Right ventricle myocardium superior (tissue), 1 donor: ENCODE measurements at places on chromosomes 16 and 17.

- no peak for DNase-seq
Measured at GRCh38 chr16:30805056-30805369, 18.0 kb upstream of the ZNF629 start.

GRCh38 chr17:79434215-79434614 is 176.6 kb downstream of the RBFOX3 start:
- no peak for DNase-seq

- DNase-seq, result no peak
Measured at GRCh38 chr17:68972119-68972704, 17.0 kb upstream of the ABCA8 start.

DNA sequence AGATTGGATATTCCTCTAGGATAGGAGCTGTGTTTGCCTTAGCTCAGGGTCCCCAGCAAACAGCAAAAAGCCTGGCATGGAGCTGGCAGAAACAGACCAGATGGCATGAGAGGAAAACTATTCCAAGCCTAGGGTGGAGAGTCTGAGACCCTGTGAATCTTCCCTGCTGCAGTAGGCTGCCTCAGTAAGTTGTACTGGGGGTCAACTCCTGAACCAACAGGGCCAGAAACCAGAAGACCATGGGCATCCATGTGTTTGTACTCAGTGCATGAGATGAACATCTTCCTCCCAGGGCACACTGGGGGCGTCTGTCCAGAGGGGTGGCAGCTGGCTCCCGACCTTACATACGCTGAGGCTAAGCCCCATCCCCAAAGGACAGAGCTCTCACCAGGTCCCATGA is 214.4 kb downstream of the C16orf78 start:
- DNase-seq, result no peak

DNA sequence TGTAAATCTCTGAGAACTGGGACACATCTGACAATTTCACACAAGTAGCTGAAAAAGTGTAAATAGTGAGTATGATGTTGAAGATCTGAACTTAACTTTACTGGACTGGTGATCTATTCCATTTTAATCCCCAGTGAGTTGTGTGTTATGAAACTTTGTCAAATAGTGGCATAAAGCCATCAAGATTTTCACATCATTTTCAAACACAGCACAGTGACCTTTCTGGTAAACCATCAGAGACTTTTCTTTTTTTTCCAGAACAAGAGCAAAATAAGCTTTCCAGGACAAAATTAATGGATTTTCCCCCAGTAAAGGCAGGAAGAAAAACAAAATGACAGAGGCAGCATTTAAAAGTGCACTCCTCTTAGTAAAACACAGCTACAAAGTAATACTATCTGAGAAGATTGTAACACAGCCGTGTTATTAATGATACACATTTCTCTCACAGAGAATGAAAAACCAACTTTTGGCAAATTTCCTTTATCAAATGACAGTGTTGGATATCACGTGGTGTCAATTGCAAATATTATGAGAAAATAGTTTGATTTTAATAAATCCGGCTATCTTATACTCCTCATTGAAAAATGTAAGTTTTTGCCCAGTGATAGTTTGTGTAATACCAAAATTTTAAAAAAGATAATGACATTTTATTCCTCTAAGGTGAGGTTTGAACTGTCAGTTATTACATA is 16.8 kb upstream of the COL1A1 start:
- no peak for DNase-seq

- DNase-seq, result no peak
Measured at GRCh38 chr16:28166394-28167208, 45.2 kb downstream of the XPO6 start.

- DNase-seq, result no peak
Measured at GRCh38 chr17:8793649-8794048, 5.5 kb downstream of the MFSD6L start.

DNA sequence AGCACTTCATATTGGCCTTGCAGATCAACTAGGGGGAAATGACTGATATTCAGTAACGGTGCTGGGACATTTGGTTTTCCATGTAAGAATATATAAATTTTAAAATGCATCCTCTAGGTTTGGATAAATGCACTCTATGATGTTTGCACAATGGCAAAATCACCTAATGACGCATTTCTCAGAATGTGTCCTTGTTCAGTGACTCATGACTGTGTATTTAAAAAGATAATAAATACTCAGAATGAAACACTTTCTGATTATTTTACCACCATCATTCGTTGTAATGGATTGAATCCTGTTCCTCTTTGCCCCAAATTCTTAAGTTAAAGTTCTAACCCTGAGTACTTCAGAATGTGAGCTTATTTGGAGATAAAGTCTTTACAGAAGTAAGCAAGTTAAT is 17.2 kb upstream of the ADGRG1 start:
- no peak for DNase-seq

DNA sequence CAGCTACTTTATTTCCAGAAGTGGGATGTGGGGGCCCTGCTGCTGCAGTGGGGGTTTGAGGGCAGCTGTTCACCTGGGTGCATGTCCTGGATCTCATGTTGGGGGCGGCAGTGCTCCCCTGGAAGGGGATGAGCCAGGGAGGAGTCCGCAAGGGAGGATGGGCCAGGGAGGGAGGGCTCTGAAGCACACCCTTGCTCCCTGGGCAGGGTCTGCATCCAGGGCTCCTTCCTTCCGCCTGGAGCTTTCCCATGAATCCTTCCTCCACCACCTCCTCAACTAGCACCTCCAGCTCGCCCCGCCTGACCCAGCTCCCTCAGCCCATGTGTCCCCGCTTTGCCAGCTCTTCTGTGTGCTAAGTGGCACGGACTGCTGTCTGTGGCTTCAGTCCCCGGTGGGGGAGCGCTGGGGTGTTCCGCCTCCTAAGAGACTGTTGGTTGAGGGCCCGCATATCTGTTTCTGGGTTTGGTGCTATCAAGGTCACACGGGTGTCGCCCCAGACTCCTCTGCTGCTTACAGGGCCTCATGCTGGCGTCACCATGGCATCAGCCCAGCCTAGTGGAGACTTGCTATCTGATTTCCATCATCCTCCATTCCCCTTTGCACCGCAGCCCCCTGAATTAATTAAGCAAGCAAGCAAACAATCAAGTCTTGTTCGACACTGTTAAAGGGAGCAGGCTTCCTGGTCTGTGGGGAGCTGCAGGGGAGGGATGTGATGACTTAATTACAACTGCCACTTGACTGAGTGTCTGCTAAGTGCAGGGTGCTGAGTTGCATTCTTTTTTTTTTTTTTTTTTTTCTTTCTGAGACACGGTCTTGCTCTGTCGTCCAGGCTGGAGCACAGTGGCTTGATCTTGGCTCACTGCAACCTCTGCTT is 71.8 kb downstream of the PRKCA start:
- DNase-seq, result peak; percentile 63

DNA sequence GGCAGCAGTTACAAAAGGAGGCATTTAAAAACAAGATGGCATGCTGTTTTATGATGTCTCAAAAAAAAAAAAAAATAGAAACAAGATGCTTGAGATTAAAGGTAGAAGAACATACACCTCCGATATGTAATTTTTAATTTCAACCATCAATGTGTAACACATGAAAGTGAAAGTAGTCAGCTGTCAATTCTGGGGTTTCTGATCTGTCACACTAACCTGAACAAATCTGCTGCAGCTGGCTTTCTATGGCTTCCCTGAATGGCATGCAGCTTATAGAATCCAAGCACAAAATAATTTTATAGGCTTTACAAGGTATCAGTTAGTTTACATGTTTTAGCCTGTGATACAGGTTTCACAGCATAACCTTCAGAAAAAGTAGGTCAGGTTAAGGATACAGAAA is 13.5 kb downstream of the GLYR1 start:
- DNase-seq, result no peak

- DNase-seq, result peak; percentile 26
Measured at GRCh38 chr16:57289391-57290257, 5.2 kb upstream of the PLLP start.

- no peak for DNase-seq
Measured at GRCh38 chr17:43958748-43959352, 5.1 kb upstream of the PYY start.

DNA sequence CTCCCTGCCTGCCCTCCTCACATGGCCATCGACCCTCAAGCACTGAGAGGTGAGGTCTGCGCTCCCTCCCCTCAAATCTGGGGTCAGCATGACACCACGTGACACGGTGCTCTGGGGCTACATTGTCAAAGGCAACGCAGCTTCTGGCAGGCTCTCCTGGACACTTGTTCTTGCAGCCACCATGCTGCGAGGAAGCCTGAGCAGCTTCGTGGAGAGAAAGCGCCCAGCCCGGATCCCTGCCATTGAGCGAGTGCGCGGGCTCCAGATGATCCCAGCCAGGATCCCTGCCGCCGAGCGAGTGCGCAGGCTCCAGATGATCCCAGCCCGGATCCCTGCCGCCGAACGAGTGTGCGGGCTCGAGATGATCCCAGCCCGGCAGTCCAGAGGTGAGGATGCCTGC is 70.9 kb upstream of the METRNL start:
- no peak for DNase-seq

DNA sequence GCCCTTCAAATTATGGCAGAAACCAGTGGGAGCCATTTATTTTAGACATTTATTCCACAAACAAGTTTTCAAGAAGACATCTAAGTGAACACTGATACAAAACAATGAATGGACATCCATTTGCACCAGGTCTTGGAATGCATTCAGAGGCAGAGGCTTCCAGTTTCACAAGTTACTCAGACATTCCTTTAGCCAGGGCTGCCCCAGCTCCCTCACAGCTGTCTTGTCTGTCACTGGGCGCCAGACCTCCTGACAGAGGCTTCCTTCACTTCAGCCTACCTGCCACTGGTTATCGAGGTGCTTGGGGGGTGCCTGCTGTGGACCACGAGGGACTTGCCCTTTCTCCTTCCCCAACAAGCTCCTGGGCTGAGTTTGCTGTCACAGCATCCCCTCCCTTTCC is 19.2 kb downstream of the AQP8 start:
- DNase-seq, result no peak

DNA sequence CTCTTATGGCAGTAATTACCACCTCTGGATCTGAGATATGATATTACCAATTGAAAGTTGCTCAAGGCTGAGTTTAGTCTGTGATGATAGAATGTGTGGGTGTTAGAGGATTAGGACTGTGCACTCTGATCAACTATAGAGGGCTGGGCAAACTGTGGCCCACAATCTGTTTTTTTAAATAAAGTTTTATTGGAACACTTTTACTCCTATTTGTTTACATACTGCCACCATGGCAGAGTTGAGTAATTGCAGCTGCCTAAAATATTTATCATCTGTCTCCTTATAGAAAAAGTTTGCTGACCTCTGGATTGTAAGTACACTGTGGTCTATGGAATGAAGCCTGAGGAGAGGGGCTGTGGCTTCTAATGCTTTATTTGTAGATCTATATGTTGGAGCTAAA is 71.5 kb upstream of the N4BP1 start:
- no peak for DNase-seq

DNA sequence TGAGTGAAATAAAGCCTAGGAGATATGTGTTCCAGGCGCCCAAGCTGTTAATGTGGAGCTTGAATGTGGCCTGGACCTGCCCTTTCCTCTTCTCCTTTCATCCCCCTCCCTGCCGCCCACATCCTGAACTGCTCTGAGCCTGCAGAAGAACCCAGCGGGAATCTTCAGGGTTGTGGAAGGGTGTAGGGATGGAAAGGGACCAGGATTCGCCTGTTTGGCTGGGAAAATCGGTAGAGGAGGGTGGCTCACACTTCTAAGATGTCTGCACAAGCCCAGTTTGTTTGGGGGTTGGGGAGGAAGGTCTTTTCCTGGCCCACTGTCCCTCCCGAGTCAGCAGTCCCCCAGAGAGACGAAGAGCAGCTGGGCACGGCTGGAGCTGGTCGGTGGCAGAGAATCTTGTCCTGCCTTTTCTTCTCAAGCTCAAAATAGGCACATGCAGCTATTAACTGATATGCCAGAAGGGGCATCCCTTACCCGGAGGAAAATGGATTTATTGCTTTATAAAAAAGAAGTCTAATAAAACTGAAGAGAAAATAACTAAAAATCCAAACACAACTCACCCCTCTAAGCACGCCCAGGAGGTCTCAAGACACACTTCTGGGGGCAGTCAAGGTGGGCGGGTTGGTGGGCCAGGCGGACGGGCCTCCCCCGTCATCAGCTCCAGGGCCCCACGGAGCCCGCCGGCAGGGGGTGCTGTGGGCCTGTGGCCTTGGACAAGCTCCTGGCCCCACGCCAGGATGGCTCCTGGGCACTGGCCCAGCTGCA is 11.5 kb upstream of the PITPNA start:
- DNase-seq, result peak; percentile 94

DNA sequence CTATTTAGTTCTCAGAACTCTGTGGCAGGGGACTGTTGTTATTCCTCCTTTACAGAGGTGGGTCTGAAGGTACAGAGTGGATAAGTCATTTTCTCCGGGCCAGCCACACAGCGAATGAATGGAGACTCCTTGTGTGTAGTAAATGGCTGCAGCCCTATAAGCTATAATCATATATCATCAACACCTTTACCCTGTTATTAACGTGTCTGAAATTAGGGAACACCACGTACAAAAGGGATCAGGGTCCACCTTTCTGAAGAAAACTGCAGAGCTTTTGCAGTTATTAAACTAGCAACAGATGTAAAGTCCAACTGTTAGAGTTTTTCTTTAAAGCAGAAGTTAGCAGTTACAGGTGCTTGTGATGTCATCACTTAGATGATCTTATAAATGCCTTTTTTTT is 696.7 kb downstream of the MAF start:
- DNase-seq, result no peak

GRCh38 chr16:425740-426114 is 278 bp downstream of the RAB11FIP3 start:
- no peak for DNase-seq

DNA sequence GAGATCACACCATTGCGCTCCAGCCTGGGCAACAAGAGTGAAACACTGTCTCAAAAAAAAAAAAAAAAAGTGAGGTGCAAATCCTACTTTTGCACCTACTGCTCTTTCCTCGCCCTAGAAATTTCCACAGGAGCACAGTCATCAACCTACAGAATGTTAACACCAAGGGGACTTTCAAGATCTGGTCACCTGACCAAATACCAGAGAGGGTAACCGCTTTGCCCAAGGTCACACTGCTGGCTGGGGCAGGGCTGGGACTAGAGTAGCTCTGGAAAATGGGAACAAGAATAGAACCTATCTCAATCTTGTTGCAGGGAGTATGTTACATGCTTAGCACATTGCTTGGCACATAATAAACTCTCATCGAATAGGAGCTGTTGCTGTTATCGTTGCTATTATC is 6.3 kb upstream of the MLLT6 start:
- no peak for DNase-seq

- DNase-seq, result no peak
Measured at GRCh38 chr17:46020023-46020761, 21.1 kb downstream of the STH start.

DNA sequence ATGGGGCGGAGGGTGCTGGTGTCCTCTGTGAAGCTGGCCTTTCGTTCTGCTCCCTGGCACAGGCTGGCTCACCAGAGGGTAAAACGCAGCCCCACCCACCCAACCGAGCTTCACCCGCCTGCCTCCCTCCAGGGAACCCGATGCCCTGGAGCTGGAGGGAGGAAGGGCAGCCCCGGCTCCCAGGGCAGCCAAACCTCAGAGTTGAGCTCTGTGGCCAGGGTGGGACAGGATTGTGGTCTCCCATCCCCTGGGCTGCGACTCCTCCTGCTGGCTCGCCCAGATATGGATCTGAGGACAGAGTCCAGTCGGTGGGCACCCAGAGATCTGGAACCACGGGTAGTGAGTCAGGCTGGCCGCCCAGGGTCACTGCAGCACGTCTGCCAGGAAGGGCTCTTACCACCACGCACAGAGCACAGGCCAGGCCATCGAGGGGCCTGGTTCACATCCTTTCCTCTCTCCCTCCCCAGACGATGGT is 42.6 kb upstream of the CHMP6 start:
- peak; percentile 23 for DNase-seq
